Stimulated activated naive CD8-positive, alpha-beta T cell treated with anti-CD3 and anti-CD28 coated beads, Interleukin-15, Interleukin-2, amounts not matched to agents 100 U/mL and 50 U/mL, for 24 hours (primary cell): ENCODE measurements at places on chromosomes 2 and 18.

DNA sequence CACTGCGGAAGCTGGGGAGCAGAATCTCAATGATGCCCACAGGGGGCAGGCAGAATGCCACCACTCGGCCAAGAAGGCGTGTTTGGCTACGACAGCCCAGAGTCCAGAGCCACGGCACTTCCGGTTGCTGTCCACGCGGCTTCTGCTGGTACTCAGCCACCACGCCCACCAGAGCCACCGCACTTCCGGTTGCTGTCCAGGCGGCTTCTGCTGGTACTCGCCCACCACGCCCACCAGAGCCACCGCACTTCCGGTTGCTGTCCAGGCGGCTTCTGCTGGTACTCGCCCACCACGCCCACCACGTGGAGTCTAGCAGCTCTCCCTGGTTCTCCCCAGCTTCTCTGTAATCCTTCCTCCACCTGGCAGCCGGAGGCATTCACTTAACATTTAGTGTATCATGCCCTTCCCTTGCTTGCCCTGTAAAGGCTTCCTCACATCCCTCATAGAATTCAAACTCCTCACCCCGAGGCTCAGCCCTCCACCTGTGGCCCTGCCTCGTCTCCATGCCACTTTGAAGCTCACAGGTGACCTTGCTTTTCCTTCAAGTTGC, 40.1 kb upstream of the APCDD1 start:
- DNase-seq: no peak

- DNase-seq: no peak
These were observed 43.1 kb upstream of the PTH2R start for GRCh38 chr2:208363485-208363884.

- DNase-seq: no peak
These were observed 49.8 kb downstream of the PTPN4 start for GRCh38 chr2:119809339-119810048.

GRCh38 chr2:217749008-217749407, 253.8 kb downstream of the TNS1 start:
- no peak for DNase-seq

GRCh38 chr18:10805587-10806118, 279.8 kb downstream of the NAPG start:
- DNase-seq: no peak

- DNase-seq: no peak
These were observed 114.7 kb downstream of the KCNF1 start for GRCh38 chr2:11026286-11026921.

DNA sequence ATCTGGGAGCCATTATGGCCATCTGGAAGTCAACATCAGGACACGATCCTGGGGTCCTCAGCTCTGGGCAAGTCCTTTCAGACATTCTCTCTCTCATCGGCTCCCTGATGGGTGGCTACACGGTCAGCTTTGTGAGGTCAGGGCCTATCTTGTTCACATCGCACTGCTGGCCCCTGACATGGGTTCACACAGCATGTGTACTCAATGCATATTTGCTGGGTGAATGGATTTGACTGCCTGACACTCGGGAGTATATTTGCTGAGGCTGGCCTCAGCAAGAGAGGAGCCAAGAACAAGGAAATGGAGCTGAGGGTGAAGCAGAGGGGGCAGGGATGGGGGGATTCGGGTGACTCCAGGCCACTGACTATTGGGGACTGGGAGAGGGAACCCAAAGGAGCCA, 50.5 kb downstream of the SLC4A5 start:
- DNase-seq: no peak

- DNase-seq: no peak
These were observed 108.1 kb upstream of the ACAA2 start for GRCh38 chr18:49921318-49921985.

- DNase-seq: no peak
These were observed 118.9 kb downstream of the PXDN start for GRCh38 chr2:1625281-1626001.

GRCh38 chr18:12960395-12960794, 12.6 kb downstream of the SEH1L start:
- no peak for DNase-seq

GRCh38 chr2:43461453-43462073, 134.3 kb downstream of the THADA start:
- DNase-seq: no peak

- DNase-seq: no peak
These were observed 49.9 kb upstream of the TMEM18 start for GRCh38 chr2:727071-727470.

DNA sequence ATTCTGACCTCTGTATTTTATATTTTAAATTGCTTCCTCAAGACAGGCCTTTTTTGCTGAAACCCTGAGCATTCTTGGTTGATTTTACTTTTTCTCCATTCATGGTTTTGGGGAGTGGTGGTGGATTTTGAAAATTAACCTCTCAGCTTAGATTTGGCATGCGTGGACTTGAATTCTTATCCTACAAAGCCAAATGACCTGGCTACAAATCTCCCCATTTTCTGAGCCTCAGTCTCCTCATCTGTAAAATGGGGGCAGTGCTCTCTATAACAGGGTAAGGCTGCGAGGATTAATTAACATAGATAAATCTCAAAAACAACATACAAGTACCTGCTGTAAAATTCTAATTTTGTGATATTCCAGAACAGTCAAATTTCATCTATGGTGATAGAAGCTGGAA, 103.4 kb upstream of the CDCA7 start:
- no peak for DNase-seq

GRCh38 chr2:156470975-156471583, 34.9 kb downstream of the GPD2 start:
- DNase-seq: no peak

DNA sequence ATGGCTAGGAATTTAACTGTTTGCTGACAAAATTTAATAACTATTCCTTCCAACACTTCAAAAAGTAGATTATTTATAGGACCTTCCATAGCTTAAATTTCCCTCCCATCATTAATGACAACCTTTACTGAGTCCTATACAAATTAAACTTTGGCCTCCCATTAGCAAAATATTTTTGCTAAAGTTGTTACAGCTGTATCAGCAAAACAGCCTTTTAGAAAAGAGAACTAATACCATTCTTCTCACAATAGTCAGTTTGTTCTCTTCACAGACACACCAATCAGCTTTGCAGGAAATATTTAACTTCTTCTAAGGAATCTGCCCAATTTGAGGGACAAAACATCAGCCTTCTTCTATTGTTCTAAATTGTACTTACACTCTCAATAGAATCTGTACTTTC, 12.0 kb upstream of the GCFC2 start:
- no peak for DNase-seq

GRCh38 chr2:10775021-10775780, 37.4 kb downstream of the PDIA6 start:
- DNase-seq: no peak

- no peak for DNase-seq
These were observed 30.3 kb upstream of the B3GNT7 start for GRCh38 chr2:231364961-231365810.

- no peak for DNase-seq
These were observed 91.7 kb upstream of the CTAGE1 start for GRCh38 chr18:22509423-22509822.

DNA sequence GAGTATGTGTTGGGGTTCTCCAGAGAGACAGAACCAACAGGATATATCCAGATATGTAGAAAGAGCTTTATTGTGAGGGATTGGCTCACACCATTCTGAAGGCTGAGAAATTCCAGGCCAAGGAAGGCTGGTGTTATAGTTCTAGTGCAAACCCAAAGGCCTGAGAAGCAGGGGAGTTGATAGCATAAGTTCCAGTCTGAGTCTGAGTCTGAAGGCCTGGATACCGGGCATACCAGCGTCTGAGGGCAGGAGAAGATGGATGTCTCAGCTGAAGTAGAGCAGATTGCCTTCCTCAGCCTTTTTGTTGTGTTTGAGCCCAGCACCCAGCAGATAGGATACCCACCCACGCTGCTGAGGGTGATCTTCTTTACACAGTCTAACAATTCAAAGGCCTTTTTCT, 211.7 kb upstream of the RASGRP3 start:
- DNase-seq: no peak

DNA sequence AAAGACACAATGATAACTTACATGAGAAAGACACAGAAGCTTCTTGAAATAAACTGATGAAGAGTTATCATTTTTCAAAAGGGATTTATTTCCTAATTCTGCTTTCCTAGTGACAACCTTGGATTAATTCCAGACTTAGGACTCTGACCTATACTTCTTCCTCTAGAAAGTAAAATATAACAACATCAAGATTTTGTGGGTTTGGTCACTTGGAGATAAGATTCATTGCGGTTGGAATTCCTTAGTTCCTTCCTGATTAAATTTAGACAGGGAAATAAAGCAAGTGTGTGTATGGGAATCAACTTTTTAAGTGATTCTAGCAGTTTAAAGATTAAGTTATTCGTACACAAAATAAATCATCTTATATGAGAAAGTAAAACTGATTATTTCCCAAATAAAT, 208.4 kb upstream of the CCDC150 start:
- no peak for DNase-seq

- DNase-seq: no peak
These were observed 20.7 kb upstream of the DNAH6 start for GRCh38 chr2:84495539-84496146.

DNA sequence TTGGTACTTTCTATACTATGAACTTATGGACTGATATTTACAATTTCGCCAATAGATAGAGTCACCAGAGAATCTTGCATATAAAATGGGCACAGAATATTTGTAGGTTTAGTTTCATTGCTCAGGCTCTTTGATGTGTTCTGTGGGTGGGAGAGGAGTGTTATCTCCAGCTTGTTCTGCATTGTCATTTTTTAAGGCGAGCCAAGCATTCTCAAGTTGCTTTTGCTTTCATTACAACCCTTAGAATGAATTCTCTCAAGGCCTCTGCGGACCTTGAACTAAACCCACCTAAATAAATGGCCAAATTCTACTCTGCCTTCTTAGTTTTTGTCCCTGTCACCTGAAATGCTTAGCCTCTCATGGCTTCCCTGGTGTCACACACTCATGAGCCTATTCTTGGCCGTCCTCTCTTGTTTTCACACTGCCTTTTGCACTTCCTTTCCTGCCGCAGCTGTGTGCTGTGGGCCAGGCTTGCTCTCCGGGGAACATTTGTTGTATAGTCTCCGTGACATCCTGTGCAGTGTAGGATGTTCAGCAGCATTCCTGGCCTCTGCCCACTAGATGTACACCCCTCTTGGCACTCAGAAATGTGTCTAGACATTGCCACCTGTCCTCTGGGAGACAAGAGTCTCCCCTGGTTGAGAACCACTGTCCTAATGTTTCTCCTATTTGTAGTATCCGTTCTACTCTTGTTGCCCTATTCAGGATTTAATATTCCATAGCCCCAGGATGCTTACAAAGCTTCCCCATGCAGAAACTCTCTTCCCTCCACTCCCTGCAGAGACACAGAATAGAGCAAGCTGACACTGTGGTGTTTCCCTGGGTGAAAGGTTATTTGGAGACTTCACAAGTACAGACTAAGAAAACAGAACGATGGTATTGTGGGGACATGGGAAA, 255.6 kb downstream of the PTPRM start:
- no peak for DNase-seq

GRCh38 chr18:45110577-45111501, 430.2 kb downstream of the SETBP1 start:
- DNase-seq: no peak

GRCh38 chr2:145721681-145722080, 1201.8 kb upstream of the ZEB2 start:
- no peak for DNase-seq

- no peak for DNase-seq
These were observed 42.7 kb downstream of the VSNL1 start for GRCh38 chr2:17583166-17583565.

GRCh38 chr2:210112871-210113270, 58.3 kb downstream of the KANSL1L start:
- no peak for DNase-seq

DNA sequence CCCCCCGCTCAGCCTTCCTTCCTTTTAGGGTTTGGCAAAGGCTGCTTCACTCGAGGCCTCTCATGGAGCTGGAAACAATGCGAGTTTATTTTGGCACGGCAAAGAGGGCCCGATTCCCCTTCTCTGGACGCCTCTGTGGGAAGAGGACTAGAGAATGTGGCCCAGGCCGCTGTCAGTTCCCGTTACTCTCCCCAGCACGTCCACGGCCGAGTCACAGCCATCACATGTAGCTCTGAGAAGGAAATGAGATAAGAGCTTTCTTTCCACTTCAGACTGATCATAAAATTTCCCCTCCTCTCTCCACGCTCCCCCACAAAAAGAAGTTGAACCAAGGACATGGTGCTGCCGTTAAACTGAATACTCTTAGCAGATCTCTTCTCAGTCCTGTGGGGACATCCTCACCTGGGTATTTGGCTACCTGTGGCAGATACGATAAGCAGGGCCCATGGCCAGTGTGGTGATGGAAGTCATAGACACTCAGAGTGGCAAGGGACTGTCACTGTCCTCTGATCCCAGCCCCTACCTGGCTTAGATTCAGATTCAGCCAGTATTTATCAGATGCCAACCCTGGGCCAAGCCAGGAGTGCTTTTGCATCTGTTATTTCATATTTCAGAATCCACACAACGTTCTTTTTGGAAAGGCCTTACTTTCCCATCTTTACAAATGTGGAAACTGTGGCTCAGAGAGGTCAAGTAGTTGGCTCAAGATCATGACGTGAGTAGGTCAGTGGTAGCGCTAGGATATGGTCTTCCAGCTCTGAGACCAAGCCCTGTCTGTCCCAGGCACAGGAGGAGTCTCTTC, 101.2 kb downstream of the MCFD2 start:
- no peak for DNase-seq

- DNase-seq: no peak
These were observed 256.9 kb upstream of the DDX18 start for GRCh38 chr2:117557626-117558025.

DNA sequence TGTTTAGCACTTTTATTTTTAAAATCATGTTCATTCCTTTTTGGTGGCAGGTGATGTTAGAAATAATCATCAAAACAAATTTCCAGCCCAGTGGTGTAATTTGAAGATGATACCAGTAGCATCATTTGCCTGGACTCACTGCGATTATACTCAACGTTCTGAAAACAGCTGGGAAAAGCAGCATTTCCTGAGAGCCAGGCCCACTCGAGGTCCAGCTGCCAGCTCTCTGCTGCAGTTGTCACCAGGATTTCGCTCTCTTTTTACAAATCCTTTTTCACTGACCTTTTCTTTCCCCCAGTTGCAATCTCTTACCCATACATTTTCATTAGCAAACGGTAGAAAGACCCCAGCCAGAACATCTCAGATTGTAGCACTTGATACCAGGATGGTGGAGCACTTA, 110.6 kb upstream of the LYPD1 start:
- no peak for DNase-seq
